ENCODE measurements at places on chromosomes 5 and 9. TPM values are rescaled to one million over a fixed set of nuclear protein-coding genes. Genes with fewer than 3 reads are reported as not detected.

The SLC6A19 gene
- total RNA-seq = not detected

The FAM153A gene
- not detected for total RNA-seq

DNA sequence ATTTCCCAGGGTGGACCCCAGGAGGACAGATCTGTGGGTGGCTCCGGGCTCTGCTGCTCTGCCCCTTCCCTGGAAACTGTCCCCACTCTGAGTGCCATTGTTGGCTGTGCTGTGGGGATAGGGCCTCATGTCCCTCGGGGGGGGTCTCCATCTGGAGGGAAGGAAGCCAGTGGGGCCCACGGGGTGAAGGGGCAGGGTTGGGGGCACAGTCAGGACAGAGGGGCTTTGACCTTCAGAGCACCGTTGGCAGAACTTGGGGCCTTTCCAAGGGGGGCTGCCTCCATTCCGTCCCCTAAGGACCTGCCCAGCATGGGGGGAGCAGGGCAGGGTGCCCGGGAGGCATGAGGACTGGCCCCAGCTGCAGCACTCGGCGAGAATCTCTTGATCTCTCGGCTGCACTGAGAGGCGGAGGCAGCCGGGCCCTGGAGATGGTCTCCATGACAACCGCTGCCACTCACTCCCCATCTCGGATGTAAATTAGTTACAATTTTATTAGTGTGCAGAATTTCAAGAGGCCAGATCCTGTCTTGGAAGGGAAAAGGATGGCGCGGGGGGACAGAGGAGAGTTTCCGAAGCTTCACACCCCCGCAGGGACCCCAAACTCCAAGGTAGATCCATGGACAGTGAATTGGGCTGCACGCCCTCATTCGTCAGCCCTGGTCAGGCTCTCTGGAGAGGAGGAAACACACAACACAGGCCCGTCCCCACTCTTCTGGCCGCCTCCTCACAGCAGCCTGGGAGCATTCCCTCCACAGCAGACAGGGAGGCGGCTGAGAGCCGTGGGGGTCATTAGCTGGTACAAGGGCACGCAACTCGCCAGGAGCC, 216.2 kb upstream of the IER5L start:
- DNase-seq = no peak

GRCh38 chr5:56314529-56314928, 81.4 kb upstream of the ANKRD55 start:
- no peak for DNase-seq

DNA sequence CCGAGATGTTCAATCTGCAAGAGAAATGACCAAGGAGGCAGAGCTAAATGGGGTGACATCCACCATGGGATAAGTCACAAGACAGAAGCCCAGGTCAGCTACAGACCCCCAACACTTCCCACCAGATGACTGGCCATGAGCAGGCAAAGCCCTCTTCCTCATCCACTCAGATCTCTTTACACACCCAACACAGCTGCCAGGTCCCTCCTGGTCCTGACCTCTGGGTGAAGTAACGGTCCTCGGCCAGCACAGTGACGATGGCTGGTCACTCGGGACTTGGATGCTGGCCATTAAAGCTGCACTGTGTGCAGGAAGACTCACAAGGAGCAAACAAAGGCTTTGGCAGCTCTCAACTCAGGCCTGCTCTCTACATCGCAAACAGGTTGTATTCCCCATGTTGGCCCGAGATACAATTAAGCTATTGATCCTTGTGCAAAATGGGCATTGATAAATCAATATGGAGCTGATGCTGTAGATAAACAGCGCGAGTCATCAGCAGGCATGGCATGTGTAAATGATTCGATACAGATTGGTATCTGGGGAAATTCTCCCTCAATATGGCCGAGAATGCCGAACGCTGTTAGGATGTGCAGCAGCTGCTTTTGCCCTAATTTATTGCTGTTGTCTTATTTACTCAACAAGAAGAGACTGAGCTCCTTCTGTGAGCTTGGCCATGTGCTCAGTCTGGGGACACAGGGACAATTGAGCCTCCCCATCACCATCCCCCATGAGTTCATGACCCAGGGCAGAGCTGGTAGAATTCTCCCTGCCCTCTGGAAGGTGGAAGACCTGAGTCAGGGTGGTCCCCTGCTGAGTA, 98.7 kb downstream of the C5orf15 start:
- no peak for DNase-seq

DNA sequence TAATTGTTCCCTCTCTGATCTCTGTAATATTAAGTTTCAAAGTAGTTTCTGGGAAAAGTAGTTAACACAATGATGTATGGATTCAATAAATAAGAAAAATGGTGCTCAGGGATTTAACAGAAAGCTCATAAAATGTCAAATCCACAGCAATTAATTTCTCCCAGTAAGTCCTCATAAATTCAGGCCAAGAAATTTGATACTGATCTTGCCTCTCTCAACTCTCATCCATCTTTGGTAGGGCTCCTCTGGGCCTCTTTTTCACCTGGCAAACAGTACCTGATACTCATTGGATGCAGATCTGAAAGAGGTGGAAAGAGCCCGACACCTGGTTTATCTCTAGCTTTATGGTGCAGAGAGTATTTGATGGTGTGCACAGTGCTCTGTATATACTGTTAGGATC, 106.1 kb downstream of the STK32A start:
- no peak for DNase-seq

DNA sequence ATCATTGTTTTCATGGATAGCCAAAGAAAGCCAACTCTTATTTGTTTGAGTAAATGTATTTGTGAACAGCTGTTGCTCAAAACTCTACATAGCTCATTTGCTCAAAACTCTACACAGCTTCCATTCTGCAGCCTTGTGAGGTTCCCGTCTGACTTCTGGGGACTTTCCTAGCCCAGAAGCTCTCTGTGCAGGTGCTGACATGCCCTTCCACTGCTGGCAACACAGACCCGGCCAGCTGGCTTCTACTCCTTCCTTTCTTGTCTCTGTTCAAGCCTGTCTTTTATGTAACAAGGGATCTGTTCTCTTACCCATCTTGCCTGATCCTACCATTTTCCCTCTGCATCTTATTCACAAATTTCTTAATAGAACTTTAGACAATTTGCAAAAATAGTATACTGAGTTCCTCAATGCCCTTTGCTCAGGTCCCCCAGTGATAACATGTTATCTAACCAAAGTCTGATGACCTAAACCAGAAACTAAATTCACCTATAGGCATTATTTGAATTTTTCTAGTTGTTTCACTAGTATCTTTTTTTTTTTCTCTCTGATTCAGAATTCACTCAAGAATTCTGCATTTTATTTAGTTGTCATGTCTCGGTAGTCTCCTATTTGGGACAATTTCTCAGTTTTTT, 556.5 kb upstream of the SEMA6A start:
- DNase-seq = no peak
